ENCODE measurements at places on chromosomes 7 and 10.

- no peak for DNase-seq
Observed at GRCh38 chr7:27842851-27843250, 102.9 kb downstream of the TAX1BP1 start.

DNA sequence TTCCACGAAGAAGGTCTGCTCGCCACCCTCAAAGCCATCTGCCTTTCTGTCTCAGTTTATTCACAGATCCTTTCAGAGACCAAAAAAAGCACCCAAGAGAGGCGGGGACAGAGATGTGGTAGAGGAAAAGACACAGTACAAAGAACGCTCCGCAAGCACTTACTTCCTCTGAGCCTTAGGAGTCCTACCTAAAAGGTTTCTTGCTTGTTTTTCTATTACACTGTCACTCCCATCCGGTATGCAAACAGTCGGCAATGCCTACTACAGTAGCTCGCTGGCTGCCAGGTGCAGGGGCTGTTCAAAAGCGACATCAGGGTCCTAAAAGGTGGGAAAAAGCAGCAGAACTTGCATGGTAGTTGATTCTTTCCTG lies 816 bp downstream of the TECPR1 start:
- no peak for DNase-seq

GRCh38 chr10:107806026-107806425 lies 641.5 kb upstream of the SORCS1 start:
- no peak for DNase-seq

GRCh38 chr10:94607111-94607510 lies 61.5 kb downstream of the HELLS start:
- no peak for DNase-seq

DNA sequence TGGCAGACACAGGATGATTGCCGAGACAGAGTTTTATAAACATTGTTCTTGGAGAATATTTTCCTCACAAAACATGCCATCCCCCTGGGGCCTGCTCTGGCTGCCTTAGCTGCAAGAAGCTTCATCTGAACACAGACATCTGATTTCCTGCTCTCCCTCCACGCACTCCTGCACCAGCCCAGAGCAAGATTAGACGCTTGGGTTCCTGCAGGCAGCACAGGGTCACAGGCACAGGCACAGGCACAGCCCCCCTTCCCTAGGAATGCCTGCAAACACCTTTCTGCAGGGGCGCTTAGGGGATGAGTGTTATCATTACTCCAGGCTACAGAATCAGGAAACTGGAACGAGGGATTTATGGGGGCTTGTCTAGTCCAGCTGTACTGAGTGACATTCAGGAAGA lies 450.3 kb downstream of the GRID1 start:
- DNase-seq = no peak

DNA sequence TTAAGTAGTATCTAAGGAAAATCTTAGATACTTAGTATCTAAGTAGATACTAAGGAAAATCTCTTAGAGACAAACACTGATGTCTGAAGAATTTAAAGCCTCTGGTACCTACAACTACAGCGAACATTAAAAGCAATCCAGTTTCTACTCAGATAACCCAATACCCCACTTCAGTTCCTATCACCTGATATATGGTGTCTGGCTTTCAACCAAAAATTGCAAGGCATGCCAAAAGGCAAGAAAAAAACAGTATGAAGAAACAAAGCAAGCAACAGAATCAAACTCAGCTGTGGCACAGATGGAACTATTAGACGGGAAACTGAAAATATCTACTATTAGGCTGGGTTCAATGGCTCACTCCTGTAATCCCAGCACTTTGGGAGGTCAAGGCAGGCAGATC lies 31.1 kb downstream of the ARHGAP12 start:
- no peak for DNase-seq

DNA sequence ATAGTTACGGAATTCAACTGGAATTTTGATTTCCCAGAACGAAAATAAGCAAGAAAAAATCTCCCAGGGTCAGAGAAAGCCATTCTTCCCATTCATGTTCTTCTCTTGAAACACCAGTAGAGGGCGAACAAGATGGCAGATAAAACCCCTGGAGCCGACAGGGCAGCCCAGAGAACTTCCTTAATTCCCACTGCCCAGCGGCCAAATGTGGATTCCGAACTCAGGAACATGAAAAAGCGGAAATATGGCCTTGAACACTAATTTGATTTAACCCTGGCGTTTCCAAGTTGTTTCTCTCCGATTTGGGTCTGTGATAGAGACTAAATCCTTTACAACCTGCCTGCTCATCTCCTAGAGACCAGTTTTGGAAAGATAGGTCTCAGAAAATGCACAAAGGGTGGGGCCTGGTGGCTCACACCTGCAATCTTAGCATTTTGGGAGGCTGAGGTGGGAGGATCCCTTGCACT lies 100.7 kb upstream of the WAC start:
- peak; percentile 16 for DNase-seq

DNA sequence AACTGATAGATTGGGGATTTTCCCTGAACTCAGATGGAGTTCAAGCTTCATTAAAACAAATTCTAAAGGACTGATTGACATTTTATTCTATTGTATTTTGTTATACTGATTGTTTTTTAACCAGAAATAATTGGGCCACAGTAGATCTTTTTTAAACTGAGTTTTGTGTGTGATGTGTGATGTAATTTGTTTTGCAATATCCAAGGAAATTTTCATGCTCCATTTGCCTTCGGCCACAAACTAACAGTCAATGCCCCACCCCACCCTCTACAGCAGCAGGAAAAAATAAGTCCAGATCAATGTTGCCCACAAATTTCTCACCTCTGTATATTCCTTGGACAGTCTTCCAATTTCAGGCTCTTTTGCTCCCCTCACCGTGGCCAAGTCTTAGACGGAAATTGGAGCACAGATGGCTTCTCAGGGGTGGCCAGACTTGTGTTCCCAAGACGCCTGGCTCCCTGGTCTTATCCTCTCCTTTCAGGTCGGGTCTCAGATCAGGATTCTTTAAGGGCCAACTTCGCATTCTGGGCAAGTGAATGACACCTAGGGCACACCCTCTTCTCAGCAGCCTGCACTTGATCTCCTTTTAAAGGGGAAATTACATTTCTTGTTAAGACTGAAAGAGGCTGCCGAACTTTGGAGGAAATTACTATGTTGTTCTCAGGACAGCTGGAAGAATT lies at the start of gene SVOPL:
TSS of gene SVOPL (minus strand) at position 506 of the 680 bp plus-strand sequence. CDS start 22,317 bp downstream, outside the sequence.
- no peak for DNase-seq
